ENCODE measurements at places on chromosomes 12 and 14.

GRCh38 chr14:96585672-96586013, 83.5 kb downstream of the PAPOLA start:
- no peak for DNase-seq

DNA sequence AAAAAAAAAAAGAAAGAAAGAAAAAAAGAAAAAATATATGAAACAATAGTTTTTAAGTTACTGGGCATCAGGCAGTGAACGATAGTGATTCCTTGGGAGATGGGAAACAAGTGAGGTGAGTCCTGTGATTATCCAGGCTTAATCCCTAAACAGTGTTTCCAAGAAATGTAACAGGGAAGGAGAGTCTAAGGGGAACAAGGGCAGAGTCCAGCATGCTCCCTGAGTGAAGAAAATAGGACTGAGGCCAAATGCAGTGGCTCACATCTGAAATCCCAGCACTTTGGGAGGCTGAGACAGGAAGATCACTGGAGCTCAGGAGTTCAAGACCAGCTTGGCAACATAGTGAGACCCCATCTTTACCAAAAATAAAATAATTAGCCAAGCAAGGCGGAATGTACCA, 40.7 kb downstream of the R3HDM2 start:
- no peak for DNase-seq

- no peak for DNase-seq
Observed at GRCh38 chr12:88743946-88744685, 163.8 kb upstream of the KITLG start.

GRCh38 chr12:112031472-112031871, 18.2 kb downstream of the ERP29 start:
- no peak for DNase-seq

DNA sequence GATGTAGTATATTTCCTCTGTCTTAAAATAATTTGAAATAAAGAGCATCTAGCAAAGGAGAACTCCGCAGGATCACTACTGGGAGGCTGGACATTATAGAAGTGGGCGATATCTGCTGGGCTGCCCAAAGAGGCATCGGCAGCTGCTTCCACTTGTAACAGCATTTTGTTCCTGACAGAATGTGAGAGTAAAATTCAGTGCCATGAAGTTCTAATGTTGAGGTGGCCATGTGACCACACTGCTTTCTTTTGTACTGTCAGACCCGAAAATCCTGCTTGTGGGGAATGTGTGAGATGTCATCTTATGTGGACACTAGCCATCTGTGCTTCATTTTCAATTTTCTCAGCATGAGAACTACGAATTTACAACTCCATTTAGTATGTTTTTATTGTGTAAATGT, 151.9 kb downstream of the ACSS3 start:
- no peak for DNase-seq

GRCh38 chr14:69263771-69264170, 3.8 kb downstream of the GALNT16 start:
- no peak for DNase-seq

DNA sequence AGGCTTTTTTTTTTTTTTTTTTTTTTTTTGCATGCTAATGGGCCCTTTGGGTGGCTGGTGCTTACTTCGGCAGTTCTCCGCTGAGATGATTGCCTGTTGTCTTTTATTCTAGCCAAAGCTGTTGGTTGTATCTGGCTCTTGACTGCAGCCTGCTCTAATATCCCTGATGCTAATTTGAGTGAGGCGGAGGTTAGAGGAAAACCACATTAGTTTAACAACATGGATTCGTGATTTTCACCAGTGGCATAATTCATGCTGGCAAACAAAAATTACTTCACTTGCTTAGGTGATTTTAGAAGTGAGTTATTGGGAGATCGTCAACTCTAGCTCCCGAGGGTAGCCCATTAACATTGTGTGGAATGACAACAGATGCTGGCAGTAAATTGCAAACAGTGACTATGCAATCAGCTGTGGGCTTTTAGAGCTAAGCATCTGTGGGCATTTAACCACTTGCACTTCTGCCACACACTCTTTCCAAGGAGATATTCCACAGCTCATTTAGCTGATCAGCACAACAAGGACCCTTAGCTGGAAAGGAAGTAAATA, 97.6 kb upstream of the ZDHHC17 start:
- no peak for DNase-seq

- DNase-seq, result no peak
Observed at GRCh38 chr12:66032739-66033138, 97.8 kb downstream of the LLPH start.

- no peak for DNase-seq
Observed at GRCh38 chr14:64265222-64265621, 28.9 kb downstream of the ESR2 start.

- DNase-seq, result no peak
Observed at GRCh38 chr12:76024102-76024781, 7.3 kb downstream of the PHLDA1 start.

GRCh38 chr12:19220205-19220604, 90.7 kb downstream of the PLEKHA5 start:
- no peak for DNase-seq

GRCh38 chr12:7581046-7581445, 77.5 kb upstream of the CD163 start:
- no peak for DNase-seq

- DNase-seq, result no peak
Observed at GRCh38 chr14:99688210-99688581, 4.1 kb downstream of the CYP46A1 start.

GRCh38 chr14:101506211-101506925, 54.9 kb upstream of the DIO3 start:
- peak; percentile 51 for DNase-seq

DNA sequence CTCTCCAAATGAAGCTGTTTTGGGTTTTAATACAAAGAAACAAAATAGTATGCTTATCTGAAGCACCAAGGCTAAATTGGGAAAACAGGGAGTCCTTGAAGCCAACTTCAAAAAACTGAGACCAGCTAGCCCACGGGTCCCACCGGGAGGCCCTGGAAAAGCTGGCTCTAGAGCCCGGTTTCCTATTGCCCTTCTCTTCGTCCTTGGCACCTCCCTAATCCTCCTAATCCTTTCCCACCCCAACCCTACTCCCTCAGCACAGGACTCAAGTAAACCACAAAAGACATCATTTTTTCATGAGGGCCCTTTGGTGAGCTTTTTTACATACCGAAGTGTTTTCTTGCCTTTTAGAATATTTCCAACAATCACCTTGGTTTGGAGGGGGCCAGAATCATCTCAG, 11.3 kb downstream of the LRRC74A start:
- no peak for DNase-seq

GRCh38 chr12:27462851-27463250, 16.3 kb downstream of the SMCO2 start:
- no peak for DNase-seq

GRCh38 chr12:15899282-15899870, 11.8 kb upstream of the DERA start:
- no peak for DNase-seq

- peak; percentile 61 for DNase-seq
Observed at GRCh38 chr14:56881181-56881580, 70.9 kb upstream of the OTX2 start.

DNA sequence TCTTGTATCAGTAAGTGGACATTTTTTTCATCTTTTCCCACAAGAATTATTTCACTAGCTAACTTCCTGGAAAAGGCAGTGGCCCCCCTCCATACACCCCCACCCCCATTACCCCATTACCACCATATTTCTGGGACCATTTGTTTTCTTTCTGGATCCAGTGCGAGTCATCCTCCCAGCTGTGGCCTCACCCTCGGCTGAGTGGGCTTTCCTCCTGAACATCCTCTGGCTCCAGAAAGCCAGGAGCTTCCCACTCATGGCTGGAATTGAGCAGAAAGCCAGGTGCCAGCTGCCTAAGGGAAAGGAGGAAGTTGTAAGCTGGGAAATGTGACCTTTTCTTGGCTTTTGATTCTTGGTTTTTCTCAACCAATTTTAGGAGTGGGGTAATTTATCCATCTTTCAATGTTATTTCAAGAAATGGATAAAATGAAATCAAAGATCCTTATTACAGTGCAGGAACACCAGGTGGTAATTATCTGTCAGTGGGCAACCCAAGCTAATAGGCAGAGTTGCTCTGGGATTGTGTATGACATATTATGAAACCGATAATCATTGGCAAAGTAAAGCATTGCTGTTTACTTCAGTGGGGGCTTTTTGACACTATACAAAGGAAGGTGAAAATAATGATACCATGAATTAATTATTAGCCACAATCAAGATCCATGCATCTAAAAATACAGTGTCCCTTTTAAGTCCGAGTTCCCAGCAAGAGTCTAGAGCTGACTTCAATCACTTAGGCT, 124.6 kb downstream of the KICS2 start:
- no peak for DNase-seq

DNA sequence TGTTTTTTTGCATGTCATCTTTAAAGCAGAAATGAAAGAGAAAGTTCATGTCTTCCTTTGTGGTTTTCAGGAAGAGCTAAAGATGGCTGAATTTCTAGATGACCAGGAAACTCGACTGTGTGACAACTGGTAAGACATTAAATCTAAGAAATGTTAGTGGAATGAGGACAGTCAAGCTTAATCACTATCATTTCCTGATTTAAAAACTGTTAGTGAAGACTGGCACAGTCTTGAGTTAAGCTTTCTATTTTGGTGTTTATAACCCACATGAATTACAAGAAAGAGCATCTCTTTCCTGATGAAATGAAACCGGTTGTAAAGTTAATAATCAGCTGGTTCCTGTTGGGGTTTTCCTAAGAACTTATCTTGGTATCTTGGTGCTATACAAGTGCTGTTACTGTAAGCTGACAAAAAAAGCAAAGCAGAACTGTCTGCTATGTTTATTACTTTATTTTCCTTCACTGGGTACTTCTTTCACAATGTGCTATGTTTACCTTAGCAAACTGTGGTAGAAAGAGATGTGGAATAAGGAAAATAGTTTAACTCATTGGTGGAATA, 5.2 kb downstream of the TRAFD1 start:
- no peak for DNase-seq

GRCh38 chr12:49966511-49967041, 4.9 kb downstream of the AQP5 start:
- no peak for DNase-seq

DNA sequence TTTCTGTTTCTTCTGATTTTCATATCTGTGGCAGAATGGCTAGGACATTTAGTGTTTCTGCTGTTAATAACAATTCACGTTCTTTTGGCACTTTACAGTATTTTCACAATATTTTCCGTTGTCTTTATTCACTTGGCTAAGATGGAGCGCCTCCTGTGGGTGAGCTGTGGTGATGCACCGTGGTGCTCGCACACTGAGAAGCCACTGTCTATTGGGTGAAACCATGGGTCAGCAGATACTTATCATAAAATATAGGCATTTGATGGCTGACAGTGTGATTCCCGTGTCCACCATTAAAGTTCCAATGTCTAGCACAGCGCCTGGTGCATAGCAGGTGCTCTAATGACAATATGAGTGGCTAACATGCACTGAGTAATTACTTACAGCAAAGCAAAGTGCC, 141.8 kb downstream of the VRK1 start:
- DNase-seq, result no peak

GRCh38 chr12:2667716-2668440, 126.9 kb upstream of the FKBP4 start:
- DNase-seq, result no peak

All from right lobe of liver (tissue), 6 donors.